Peyer's patch (tissue), 4 donors: ENCODE measurements at places on chromosomes 3 and 15. TPM values are rescaled to one million over a fixed set of nuclear protein-coding genes. Genes with fewer than 3 reads are reported as not detected.

GRCh38 chr15:74251131-74251811 is 15.1 kb downstream of the CCDC33 start:
- no peak overlapping the region for H3K4me3 ChIP-seq
- no peaks in the 10 kb centered on the region for H3K27me3 ChIP-seq
- H3K36me3 ChIP-seq, result no peaks in the 10 kb centered on the region

DNA sequence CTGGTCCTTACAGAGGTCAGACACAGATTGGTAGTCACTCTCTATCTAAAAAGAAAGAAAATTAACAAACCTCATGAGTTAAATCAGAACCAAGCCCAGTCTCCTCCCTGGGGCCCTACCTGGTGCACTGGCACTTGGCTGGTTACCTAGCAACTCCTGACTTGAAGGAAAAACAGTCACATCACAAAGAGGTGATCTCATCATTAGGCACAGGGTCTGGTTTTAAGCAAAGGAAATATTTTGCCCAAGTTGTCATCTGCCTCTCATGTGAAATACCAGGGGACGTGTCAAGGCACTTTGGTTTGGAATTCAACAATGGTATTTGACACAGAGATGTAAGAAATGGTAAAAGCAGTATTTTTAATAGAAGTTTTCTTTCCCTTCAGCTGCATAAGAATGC is 47.7 kb upstream of the FMN1 start:
- H3K27ac ChIP-seq, result no peak overlapping the region
- DNase-seq, result no peak
- no peaks in the 10 kb centered on the region for H3K36me3 ChIP-seq
- no peak overlapping the region for H3K4me3 ChIP-seq
- H3K27me3 ChIP-seq, result no peaks in the 10 kb centered on the region

DNA sequence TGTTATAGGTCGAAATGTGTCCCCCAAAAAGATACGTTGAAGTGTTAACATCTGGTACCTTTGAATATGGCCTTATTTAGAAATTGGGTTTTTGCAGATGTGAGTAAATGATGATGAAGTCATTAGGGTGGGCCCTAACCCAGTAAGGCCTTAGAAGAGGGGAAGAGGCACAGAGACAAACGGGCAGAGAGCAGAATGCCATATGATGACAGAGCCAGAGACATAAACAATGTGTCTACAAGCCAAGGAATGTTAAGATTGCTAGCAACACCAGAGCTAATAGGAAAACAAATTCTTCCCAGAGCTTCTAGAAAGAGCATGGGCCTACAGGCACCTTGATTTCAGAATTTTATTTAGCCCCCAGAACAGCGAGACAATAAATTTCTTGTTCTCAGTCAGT is 693.1 kb upstream of the NECTIN3 start:
- H3K4me1 ChIP-seq, result no peaks in the 10 kb centered on the region
- no peak overlapping the region for H3K27ac ChIP-seq
- H3K36me3 ChIP-seq, result no peaks in the 10 kb centered on the region
- H3K4me3 ChIP-seq, result no peak overlapping the region
- DNase-seq, result no peak

GRCh38 chr15:85547386-85547785 is 167.0 kb downstream of the AKAP13 start:
- H3K4me1 ChIP-seq, result no peaks in the 10 kb centered on the region
- no peak overlapping the region for H3K4me3 ChIP-seq
- no peak for DNase-seq
- H3K27me3 ChIP-seq, result no peaks in the 10 kb centered on the region

DNA sequence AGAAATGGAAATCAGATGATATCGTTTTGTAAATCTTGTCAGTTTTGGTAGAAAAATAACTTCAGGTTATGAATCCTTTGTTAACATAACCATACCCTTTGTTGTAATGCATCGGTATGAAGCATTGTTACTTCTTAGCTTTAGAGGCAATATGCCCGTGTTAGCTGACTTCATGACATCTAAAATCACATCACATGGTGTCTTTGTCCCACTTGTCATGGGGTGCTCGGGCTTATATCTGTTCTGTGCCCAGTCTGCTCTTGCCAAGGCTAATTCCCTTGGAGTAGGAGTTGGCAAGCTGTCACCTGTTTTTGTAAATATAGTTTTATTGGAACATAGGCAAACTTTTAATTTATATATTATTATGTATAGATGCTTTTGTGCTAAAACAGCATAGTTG is 39.6 kb downstream of the SLC25A26 start:
- H3K36me3 ChIP-seq, result no peaks in the 10 kb centered on the region
- DNase-seq, result no peak
- H3K4me1 ChIP-seq, result no peaks in the 10 kb centered on the region
- H3K27ac ChIP-seq, result no peak overlapping the region
- H3K4me3 ChIP-seq, result no peak overlapping the region
- H3K27me3 ChIP-seq, result no peaks in the 10 kb centered on the region

GRCh38 chr15:81723701-81724100 is 322.1 kb downstream of the MEX3B start:
- H3K27me3 ChIP-seq, result no peaks in the 10 kb centered on the region
- no peak overlapping the region for H3K4me3 ChIP-seq
- H3K36me3 ChIP-seq, result no peaks in the 10 kb centered on the region
- H3K27ac ChIP-seq, result no peak overlapping the region
- DNase-seq, result no peak
- no peaks in the 10 kb centered on the region for H3K4me1 ChIP-seq

DHX30 gene
- total RNA-seq, result 65.8 TPM

ACKR2 gene
- total RNA-seq, result 0.83 TPM
